ENCODE measurements at places on chromosomes 5 and 9.

- no peak for DNase-seq
Measured at GRCh38 chr5:68033029-68033428, 182.5 kb upstream of the PIK3R1 start.

DNA sequence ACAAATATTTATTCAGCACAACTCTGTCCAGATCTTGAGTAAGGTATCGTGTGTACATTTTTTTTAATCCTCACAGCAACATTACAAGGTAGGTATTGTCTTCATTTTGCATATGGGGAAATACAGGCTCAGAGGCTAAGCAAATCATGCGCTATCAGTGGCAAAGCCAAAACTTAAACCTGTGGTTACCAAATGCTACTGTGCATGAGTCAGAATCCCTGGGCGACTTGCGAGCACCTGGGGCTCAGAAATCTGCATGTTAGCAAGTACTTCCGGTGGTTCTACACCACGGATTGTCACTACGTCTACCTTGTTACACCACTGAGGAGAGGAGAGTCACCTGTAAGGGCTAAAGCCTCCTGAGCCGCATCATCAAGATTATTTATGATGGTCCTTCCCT lies 21.3 kb downstream of the C5orf58 start:
- no peak for DNase-seq

DNA sequence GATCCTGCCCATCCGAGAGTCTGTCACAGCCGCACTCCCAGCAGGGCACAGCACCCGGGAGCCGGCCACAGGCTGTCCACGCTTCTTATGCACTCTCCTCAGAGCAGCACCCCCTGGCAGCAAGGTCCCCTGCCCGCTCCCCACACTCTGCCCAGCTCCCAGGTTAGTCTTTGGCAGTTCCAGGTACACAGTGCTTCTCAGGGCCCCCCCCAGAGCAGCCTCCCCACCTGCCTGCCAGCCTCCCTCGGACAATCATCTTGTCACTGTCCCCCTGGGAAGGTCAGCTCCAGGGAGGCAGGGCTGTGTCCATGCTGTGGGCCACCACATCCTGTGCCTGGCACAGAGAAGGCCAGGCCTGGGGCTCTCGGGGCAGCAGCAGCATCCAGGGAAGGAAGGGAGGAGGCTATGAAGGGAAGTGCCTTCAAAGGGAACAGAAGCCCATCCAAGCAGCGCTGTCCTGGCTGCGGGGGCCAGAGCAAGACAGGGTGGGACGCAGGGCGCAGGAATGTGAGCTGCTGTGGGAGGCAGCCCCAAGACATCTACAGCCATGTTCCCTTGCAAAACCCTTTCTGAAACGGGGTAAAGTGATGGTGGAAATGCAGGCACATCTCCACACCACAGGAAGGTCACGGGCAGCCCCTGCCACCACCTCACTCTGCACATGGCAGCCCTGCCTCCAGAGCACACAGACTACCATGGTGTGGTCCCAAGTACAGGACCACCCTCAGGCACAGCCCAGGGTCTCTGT lies 68.6 kb upstream of the ADAMTS2 start:
- DNase-seq, result peak; percentile 3

- DNase-seq, result no peak
Measured at GRCh38 chr5:53601570-53601969, 41.1 kb downstream of the NDUFS4 start.

DNA sequence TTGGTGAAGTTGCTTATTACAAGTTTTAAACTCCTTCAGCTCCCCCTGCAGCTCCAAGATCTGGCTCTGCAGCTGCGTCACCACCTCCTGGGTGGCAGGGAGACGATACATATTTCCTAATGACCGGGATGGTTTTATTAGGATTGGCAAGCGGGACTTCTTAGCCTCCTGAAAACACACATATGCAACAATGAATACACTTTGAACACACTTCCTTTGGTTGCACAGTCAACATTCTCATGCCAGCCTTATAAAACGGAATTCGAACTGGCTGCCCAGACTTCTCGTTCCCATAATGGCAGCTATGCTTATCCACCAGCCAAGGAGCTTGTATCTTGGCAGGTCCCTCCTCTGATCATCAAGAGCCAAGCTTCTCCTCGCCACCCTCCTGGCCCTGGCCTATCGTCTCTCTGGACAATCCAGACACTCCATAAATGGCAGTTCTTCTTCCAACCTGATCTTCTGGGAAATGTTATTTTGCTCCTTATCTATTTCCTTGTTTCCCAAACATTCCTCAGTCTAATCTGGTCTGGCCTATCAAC lies 131.9 kb downstream of the CDK5RAP2 start:
- no peak for DNase-seq

GRCh38 chr5:115295777-115296123 lies 704 bp downstream of the CCDC112 start:
- DNase-seq, result no peak

GRCh38 chr5:172102913-172103626 lies 85.0 kb downstream of the STK10 start:
- DNase-seq, result peak; percentile 65

GRCh38 chr5:83865579-83865978 lies 144.9 kb upstream of the HAPLN1 start:
- DNase-seq, result no peak

- DNase-seq, result no peak
Measured at GRCh38 chr9:128163523-128164306, 3.6 kb downstream of the BBLN start.

DNA sequence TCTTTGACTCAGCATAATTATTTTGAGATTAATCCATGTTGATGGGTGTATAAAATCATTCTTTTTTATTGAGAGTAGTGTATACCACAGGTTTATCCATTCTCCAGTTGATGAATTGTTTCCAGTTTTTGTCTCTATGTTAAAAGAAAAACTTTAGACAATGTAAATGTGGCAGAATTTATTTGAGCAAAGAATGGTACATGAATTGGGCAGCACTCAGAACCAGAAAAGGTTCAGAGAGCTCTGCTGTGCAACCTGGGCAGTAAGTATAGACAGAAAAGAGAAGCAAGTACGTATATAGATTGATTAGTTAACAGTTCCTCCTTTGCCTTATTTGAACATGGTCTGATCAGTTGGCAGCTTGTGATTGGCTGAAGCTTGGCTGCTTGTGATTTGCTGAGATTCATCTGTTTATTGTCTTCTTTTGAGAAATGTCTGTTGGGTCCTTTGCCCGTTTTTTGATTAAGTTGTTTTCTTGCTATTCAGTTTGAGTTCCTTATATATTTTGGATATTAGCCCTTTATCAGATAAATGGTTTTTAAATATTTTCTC lies 41.4 kb downstream of the CDC42SE2 start:
- DNase-seq, result no peak

DNA sequence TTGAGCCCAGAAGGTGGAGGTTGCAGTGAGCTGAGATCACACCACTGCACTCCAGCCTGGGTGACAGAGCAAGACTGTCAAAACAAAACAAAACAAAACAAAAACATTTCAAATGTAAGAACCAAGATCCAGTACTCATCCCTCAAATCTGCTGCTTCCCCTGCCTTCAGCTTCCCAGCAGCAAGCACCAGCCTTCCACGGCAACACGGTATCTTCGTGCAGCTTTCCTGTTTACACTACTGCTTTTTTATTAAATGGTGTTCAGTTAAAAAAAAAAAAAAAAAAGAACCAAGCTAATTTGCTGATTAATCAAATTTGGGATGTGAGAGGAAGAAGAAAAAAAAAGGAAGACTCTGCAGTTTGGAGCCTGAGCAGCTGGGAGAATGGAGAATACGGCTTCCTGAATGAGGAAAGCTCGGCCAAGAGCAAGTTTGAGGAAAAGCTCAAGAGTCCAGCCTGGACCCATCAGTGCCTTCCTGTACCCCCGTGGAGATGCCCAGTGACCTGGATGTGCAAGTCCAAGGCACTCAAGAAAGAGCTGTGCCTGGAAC lies 28.0 kb upstream of the SLC2A8 start:
- no peak for DNase-seq

DNA sequence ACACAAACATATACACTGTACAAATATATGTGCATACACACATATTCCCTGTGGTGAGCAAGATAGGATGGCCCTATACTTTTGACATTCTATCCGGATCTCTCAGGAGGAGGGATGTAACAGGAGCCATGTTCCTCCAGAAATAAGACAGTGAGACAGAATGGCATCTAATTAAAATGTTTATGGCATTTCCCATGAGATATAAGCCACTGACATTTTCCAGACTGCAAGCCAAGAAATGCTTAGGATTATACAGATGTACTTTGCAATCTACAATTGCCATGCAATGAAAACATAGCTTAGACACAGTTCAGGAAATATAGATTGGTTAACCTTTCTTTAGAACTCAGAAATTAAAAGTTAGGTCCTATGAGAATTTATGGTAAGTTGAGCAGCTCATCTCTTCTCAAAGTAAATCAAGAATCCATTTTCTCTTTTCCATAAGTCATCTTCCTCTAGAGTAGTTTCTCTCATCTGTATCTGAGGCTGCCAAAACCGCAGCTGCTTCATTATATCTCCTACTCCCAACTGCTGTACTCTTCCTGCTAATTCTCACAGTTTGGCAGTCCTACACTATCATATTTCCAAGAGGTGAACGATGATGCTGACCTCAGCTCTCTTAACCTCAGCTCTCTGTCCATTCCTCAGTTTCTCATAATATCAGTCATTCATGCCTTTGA lies 1719.1 kb downstream of the MAT2B start:
- DNase-seq, result no peak

DNA sequence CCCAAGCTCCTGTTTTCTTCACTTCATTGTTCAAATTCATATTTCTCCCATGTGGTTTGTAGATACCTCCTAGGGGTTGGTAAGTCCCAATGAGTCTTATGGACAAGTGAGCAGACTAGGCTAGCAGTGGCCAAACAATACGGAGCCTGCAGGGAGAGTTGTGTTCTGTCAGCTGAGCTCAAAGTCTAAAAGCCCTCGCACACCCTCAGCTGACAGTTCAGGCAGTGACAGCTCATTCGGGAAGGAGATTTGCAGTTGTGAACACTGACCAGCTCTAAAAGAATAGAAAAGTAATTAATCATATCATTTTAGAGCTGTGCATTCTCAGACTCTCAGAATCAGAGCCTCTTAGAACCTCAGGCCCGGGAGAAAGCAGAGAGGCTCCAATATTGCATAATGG lies 95.1 kb downstream of the SH3TC2 start:
- DNase-seq, result no peak

DNA sequence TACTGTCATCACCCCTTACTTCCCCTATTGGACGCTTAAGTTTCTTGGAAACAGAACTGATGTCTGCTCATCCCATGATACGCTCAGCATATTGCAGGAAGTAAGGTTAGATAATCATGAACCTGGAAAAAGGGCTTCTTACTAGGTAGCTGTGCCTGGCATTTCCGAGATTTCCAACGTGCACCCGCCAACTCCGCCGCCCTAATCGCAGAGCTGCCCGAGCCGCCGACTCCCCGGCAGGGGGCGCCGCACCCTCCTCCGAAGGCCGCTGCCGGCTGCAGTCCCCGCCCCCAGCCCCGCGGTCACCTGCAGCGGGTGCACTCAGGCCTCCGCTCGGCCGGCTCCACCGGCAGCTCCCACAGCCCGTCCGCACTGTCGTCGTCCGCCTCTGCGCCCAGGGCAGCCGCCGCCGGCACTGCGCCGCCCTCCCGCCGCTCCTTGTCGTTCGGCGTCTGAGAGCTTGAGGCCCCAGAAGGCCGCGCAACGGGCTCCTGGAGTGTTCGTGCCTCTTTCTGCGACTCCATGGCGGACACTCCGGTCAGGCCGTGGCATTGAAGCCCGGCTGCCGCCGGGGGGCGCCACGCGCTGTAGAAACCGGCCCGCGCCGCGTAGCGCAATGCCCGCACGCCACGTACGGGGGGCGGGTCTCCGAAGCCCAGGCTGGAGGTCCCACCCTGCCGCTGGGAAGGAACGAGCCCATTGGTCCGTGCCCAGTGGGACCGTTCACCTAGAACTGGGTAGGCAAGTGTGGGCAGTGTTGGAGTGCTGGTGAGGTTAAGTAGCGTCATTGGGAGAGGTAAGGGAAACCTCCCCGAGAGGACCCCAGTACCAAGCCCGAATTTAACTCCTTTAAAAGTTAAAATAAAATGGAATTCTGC lies at the start of gene DTWD2:
DTWD2 (minus strand) TSS at position 560 of the 878 bp plus-strand sequence; CDS start at position 524, 36 bp downstream.
- DNase-seq, result peak; percentile 97

- no peak for DNase-seq
Measured at GRCh38 chr9:21687351-21687750, 115.1 kb upstream of the MTAP start.

DNA sequence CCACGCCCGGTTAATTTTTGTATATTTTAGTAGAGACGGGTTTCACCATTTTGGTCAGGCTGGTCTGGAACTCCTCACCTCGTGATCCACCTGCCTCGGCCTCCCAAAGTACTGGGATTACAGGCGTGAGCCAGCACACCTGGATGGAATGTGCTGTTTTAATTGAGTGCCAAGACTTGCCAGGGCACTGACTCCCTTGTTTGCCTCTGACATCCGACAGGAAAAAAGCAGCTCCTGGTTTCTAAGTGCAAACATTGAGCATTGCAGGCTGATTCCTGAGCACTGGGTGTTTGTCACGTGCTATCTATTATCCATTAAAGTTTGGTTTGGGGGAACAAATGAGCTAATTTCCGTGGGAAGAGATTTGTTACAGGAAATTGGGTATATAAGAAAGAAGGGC lies 70.6 kb upstream of the CKMT2 start:
- no peak for DNase-seq

- peak; percentile 35 for DNase-seq
Measured at GRCh38 chr5:41418220-41419031, 92.0 kb downstream of the PLCXD3 start.

DNA sequence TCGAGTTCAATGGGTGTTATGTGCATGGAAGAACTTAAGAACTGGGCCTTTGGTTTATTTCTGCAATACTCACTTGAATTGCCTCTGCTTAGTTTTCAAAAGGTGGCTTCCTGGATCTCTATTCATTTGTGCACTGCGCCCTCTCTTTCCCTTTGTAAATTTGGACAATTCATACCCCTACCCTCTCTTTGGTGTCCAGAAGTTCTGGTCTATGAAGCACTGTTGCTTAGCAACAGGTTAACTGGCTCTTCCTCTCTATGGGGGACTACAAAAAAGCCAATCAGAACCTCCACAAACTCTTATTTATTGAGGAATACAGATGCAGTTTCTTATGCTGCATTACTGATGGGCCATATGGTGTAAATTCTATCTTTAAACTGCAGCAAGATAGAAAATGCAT lies 13.5 kb upstream of the FAM120A start:
- DNase-seq, result no peak

- DNase-seq, result no peak
Measured at GRCh38 chr5:42573386-42573785, 150.1 kb downstream of the GHR start.

DNA sequence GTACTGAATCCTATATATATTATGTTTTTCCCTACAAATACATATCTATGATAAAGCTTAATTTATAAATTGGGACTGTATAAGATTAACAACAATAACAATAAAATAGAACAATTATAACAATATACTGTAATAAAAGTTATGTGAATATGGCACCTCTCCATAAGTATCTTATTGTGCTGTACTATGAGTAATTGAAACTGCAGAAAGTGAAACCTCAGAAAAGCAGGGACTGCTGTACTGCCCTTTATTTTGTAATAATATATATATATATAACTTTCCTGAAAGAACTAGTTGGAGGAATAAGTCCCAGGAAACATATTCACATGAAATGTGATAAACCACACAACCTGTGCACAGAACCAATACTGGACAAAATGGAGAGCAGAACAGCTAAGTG lies 77.3 kb downstream of the PAM start:
- no peak for DNase-seq

Measured in iPS-NIHi11 (cell line).